ENCODE measurements at places on chromosomes 2 and 18.

- no peak for DNase-seq
These were observed 160.3 kb downstream of the IKZF2 start for GRCh38 chr2:212991120-212991519.

DNA sequence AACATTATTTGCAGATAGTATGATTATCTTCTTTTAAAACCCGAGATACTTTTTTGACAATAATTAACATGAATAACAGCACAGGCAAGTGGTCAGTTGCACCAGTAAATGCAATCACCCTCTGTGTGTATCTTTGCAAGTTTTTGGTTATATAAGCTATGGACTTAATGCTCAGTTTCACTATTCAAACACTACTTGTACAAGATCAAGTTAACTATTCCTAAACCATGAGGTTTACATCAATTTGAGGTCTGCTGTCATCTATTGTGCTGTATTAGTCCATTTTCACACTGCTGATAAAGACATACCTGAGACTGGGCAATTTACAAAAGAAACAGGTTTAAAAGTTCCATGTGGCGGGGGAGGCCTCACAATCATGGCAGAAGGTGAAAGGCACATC is 323.2 kb downstream of the NR4A2 start:
- no peak for DNase-seq

DNA sequence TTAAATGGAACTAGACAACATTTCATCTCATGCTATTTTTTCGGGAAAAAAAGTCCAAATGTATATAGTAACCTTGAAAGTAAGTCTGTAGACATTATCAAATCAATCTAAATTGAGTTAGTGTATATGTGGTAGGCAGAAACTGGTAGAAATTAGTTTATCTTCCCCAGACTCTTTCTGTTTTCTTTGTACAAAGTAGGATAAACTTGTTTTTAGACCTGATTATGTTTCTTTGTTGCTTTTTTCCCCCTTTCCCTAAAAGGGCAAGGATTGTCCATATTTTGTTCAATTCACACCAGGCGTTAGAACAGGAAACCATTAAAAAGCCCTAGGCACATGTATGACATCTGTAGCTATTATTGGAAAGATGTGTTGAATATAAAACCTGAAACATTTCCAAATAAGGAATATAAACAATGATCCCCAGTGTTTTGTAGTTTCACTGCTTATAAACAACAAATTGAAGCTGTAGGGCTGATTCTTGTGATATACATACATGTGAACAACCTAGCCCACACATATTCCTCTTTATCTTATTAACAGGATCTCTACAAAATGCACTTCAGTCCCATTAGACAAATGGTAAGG is 528.3 kb downstream of the PARD3B start:
- no peak for DNase-seq

- no peak for DNase-seq
These were observed 15.7 kb downstream of the MAL start for GRCh38 chr2:95041060-95041823.

GRCh38 chr2:220437938-220438337 is 810.5 kb downstream of the SLC4A3 start:
- DNase-seq, result no peak

- DNase-seq, result peak; percentile 33
These were observed 67.2 kb downstream of the POLR1A start for GRCh38 chr2:86038291-86039081.

- no peak for DNase-seq
These were observed 239.9 kb downstream of the CYRIA start for GRCh38 chr2:16425462-16426336.

- DNase-seq, result no peak
These were observed 767.0 kb downstream of the PLCL1 start for GRCh38 chr2:198571393-198571792.

DNA sequence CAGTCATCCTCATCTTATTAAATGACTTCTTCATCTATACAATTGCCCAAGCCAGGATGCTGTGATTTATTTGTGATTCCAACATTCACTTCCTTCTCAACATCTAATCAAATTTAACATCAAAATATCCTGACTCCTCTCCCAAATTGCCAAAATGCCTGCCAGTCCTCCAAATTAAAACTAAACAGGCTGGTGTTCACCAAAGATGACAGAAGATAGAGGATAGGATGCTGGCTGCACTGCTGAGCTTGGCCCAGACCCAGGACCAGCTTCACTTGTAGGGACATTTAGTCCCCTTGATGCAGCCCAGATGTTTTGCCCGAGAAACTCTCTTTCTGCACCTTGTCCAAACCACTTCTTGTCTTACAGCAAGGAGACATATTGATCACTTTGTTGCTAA is 540.0 kb upstream of the CNTNAP5 start:
- DNase-seq, result no peak

DNA sequence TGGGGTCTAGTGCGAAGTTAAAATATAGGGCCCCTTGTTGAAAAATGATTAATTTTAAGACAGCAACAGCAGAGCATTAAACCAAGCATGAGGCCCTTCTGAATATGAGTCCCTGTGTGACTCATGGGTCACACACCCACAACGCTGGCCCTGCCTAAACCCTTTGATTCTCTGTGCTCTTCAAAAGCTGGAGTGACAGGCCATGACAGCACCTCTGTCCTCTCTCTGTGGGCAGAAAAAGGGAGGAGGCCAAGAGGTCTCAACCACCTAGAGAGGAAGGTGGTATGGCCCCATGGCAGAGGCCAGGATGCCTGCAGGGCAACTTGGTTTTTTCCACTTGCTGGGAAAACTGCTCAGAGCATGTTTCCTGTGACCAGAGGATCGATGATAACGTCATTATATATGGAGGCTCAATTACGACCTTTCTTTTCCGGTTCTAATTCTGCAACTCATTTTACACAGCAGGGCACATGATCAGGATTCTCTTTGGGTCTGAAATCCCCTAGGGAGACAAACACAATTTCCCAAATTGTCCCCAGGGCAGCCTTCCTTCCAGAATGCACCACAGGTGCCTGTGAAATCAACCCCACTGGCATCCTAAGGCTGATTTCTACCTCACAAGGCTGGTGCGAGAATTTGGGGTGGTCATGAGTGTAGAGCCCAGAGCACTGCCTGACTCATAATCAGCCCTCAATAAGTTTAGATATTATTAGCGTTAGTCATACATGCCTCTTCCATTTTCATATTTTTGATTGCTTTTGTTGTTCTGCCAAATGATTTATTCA is 102.0 kb upstream of the PPP1CB start:
- no peak for DNase-seq

- DNase-seq, result no peak
These were observed at the start of gene COLEC11 for GRCh38 chr2:3594493-3595281. COLEC11 (plus strand) TSS chr2:3595112; CDS start chr2:3604341, 9,229 bp downstream.

- DNase-seq, result no peak
These were observed 358.9 kb downstream of the TNS1 start for GRCh38 chr2:217643789-217644301.

DNA sequence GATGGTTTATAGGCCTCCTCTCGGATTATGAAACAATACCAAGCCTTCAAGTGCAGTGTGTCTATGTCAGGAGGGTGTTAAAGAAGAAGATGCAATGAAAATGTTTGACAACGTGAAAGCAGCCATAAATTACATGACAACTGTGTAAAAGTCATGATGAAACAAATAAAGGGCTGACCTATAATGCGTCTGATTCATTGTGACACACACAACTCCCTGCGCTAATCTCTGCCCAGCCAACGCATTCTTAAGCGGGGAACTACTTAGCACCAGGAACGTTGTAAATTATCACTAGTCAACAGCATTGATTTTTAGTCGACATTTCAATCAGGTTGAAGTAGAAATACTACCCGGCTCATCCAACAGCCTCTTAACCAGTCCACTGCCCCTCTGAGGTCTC is 26.8 kb downstream of the BCL11A start:
- DNase-seq, result no peak

- no peak for DNase-seq
These were observed 8.3 kb downstream of the RHOB start for GRCh38 chr2:20455076-20455587.

- no peak for DNase-seq
These were observed 96.8 kb downstream of the ADD2 start for GRCh38 chr2:70671092-70671675.

GRCh38 chr2:142179686-142180085 is 48.9 kb upstream of the LRP1B start:
- DNase-seq, result no peak

- DNase-seq, result no peak
These were observed 25.0 kb downstream of the WDFY1 start for GRCh38 chr2:223920109-223920508.

- no peak for DNase-seq
These were observed 102.7 kb downstream of the NR4A2 start for GRCh38 chr2:156229724-156230362.

- DNase-seq, result no peak
These were observed 175.6 kb downstream of the ARL6IP6 start for GRCh38 chr2:152894051-152894450.

DNA sequence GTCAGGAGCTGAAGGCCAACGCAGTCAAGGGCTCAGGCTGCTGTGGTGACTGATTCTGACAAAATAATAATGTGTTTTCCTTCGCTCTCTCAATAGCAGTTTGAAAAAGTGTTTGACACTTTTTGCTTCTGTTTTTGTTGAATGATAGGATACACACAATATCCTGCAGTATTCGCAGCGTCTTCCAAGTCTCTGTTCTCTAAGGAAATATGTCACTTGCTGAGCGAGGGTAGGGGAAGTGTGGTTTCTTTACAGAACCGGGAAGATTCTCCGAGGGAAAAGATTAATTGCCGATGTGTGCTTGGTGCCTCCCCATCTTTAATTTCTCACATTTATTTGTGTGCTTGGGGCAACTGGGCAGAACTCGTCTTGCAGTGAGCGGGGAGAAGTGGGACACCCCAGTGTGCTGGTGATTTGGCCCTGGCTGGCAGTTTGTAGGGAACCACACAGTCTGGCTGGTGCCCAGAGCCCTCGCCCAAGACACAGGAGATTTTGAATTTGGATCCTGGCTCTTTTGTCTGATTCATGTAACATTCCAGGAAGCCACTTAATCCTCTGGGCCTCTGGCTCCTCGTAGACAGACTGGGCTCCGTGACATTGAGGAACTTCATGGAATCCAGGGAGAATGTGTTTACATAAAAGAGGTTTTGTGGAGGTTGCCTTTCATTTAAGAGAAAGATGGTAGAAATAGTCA is 169.4 kb downstream of the LDLRAD4 start:
- DNase-seq, result peak; percentile 49

DNA sequence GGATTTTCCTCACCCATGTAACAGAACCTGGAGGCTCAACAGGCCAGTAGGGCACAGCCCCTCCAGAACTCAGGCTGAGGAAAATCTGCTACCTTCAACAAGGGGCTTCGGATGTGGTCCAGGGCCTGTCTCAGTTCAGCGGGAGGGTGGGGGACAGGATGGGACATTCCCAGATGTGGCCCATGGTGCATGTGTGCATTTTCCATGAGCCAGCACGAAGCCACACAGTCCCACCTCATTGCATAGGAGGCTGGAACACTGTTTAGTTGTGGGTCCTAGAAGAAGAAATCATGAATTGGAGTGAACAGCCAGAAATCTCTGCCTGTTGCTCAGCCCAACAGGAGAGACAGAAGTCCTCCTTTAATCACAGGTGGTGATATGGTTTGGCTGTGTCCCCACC is 469.6 kb upstream of the MYT1L start:
- DNase-seq, result no peak

GRCh38 chr2:141654311-141654710 is 476.5 kb downstream of the LRP1B start:
- DNase-seq, result no peak

- DNase-seq, result no peak
These were observed 693.5 kb downstream of the CBLN2 start for GRCh38 chr18:71850602-71851001.

DNA sequence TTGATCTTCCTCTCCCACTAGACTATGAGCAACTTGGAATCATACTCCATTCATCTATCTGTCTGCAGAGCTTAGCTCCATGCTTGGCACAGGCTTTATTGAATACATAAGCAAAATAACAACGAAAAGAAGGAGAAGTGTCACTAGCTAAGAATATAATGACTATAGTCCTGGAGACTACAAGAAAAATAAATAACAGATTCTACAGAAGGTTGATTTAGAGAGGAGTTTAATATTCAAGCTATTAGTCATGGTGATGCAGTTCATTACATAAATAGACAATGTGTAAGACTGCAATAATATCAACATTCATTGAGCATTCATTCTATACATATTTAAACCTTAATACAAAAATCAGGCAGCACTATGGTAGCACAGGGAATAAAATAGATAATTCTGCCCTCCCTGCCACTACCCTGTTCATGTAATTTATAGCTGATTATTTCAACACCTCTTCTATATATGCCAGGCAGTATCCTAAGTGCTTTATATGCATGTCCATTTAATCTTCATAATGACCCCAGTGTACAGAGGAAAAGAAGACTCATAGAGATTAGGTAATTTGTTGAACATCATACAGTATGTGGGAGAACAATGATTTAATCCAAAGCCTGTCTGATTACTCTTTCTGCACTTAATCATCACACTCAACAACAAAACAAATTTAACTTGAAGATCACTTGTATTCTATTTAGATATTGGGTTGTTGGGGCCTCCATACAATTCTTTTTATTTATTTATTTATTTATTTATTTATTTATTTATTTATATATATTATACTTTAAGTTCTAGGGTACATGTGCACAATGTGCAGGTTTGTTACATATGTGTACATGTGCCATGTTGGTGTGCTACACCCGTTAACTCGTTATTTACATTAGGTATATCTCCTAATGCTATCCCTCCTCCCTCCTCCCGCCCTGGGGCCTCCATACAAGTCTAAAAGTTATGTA is 165.3 kb downstream of the RNF152 start:
- no peak for DNase-seq

DNA sequence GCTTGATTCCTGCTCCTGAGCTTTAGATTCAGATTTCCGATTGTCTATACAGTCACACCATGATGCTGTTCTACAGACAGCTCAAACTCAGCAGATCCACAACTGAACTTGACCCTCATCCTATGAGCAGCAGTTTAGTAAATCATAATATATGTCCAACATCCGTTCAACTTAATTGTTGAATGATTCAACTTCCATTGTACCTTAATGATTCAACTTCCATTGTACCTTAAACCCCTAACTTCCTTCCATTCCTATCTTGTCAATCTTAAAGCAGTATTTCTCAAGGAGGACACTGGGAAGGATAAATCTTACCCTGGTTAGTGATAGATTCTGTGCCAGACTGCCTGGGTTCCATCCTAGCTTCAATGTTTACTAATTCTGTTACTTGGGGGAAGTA is 60.1 kb downstream of the PIGN start:
- no peak for DNase-seq

- DNase-seq, result no peak
These were observed 353.2 kb upstream of the CWC22 start for GRCh38 chr2:180360283-180360618.

GRCh38 chr2:27320958-27321543 is 1.8 kb downstream of the MPV17 start:
- peak; percentile 95 for DNase-seq

- no peak for DNase-seq
These were observed 35.3 kb downstream of the KCNF1 start for GRCh38 chr2:10947005-10947440.

DNA sequence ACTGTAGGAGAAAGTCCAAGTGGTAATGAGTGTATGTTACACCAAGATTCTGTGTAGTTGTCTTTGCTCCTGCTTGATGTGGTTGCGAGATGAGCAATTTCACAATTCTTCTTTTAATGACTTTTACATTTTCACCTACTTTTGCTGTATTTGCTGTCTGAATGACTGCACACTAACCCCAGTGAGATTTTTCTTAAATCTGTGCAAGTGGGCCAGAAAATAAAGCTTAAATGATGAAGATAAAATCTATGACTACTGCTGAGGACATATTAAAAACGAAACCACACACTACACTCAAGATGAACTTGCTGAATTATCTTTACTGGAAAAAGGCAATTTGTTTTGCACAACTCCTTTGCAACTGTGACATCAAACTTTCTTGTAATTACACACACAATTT is 4.1 kb downstream of the LDAH start:
- DNase-seq, result no peak

GRCh38 chr18:36187826-36188721 is 777 bp downstream of the MOCOS start:
- DNase-seq, result no peak

Data from GM04503 (cell line).